Stimulated activated CD8-positive, alpha-beta memory T cell treated with anti-CD3 and anti-CD28 coated beads, Interleukin-2, amount 100 ng/mL, for 1 hour (primary cell): ENCODE measurements at places on chromosomes 16 and 17.

DNA sequence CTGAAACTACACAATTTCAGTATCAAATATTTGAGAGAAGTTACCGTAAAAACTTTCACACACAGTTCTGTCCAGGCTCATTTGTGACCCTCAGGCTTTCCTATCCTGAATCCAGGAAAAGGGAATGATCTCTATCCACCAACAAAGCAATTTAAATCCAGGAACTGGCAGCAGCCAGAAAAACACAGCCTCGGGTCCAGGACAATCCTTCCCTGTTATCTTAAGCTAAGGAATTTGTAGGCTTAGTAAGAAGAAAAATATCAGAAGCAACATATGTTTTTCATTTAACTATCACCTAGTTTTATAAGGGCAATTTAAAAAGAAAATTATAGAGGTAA is 47.1 kb downstream of the TEX2 start:
- DNase-seq = no peak

DNA sequence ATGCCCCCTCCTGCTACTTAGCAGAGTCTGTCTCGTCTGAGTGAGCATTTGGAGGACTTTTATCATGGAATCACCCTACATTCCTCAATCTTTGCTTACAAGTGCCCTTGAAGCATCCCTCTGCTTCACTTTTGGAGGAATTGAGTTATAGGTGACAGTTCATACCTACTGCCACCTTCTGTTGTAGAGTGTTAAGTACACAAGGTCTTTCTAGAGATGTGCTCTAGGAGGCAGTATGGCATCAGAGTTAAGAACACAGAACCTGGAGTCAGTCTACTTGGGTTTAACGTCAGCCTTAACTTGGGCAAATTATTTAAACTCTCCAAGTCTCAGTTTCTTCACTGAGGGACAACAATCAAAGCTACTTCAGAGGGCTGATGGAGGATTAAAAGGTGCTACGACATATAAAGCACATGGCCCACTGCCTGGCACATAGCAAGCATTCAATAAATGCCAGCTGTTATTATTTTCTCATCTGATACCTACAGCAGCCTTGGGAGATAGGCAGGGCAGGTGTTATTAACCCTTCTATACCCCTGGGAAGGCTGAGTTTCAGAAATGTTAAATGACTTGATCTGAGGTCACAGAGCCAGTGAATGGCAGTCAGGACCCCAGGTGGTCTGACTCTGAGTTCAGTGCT is 62.2 kb downstream of the UTP18 start:
- DNase-seq = no peak

GRCh38 chr17:55462711-55463110 is 41.1 kb upstream of the MMD start:
- no peak for DNase-seq

DNA sequence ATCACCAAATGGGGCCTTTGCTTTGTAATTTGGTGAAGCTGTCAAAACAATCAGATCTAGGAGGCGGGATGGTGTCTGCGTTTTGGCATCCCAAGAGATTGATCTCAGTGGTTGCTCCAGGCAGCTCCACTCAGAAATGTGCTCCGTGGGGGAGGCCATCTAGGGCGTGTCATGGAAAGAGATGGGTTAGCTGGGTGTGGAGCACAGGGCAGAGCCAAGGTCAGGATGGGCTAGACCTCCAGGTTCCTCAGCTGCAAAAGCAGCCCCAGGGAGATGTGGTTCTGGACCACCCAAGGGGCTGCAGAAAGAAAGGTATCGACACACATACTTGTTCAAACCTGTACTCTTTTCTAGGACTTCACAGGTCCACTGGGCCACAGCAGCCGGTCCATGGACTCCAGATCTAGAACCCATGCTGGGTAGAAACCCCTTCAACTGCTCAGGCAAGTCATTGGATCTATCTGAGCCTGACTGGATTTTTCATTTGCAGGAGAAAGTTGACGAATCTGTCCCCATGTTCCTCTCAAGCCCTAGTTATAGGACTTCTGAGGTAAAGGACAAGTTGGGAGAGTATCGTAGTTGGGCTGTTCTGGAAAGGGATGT is 270.2 kb upstream of the RPL38 start:
- no peak for DNase-seq

DNA sequence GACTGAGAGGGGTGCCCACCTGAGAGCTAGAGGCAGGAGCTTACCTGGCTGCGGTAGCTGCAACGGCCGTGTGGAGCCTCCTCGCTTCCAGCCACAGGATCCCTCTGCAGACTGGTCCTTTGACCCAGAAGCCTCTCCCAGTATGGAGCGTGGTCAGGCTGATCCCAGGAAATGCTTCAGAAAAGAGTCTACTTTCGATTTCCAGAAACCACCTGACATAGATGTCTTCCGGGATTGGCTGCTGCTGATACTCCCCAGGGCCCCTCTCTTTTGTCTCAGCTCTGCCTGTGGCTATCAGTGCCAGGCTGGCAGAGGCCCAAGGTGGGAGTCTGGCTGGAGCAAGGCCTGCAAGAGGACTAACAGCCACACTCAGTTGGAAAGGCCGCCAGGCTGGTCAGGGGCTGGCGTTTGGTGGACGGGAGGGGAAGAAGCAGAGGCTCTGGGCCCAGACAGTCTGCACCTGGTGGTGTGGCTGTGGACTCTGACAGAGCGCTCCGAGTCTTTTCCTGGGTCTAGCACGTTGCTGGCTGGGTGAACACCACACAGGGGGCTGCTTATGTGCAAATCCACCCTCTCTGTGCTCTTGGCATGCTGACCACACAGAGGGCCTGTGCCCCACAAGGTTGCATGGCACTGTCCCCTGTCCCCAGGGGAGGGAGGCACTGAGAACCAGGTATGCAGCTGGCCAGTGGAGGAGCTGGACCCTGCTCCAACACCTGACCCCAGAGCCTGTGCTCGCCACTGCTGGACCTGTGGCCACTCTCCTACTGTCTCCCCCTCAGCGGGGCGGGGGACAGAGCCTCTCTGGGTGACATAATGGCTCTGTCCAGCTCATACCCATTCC is at the start of gene LGALS3BP:
TSS of gene LGALS3BP (minus strand) at position 144 of the 844 bp plus-strand sequence. CDS start 2,732 bp downstream, outside the sequence.
- no peak for DNase-seq

- no peak for DNase-seq
Measured at GRCh38 chr17:10768750-10769251, 35.1 kb downstream of the TMEM238L start.

GRCh38 chr17:77284023-77284617 is 143.4 kb downstream of the SEC14L1 start:
- no peak for DNase-seq

DNA sequence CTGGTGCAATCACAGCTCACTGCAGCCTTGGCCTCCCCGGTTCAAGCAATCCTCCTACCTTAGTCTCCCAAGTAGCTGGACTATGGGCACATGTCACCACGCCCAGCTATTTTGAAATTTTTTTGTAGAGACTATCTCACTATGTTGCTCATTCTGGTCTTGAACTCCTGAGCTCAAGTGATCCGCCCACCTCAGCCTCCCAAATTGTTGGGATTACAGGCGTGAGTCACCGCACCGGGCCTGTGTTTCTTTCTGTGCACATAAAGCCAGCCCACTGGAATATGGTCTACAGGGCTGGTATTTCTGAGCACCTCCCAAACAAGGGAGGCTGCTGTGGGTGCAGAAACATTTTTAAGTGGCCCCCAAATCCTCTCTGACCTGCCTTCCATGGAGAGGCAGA is 8.4 kb downstream of the TMEM95 start:
- DNase-seq = no peak

DNA sequence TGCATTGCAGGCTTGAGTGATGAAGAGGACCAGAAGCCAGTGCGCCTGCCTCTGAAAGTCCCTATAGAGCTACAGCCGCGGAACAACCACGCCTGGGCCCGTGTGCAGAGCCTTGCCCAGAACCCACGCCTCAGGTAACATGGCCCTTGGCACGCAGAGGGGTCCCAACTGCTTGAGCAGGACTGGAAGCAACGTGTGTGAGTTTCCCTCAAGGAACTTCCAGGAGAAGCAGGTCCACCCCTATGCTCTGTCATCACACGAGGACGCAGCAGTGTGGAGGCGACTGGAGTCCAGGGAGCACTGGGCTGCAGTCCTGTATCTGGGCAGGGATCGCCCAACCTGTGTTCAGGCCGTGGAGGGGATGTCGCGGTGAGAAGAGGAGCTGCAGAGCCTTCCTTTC is 25.1 kb upstream of the JPT2 start:
- DNase-seq = no peak

DNA sequence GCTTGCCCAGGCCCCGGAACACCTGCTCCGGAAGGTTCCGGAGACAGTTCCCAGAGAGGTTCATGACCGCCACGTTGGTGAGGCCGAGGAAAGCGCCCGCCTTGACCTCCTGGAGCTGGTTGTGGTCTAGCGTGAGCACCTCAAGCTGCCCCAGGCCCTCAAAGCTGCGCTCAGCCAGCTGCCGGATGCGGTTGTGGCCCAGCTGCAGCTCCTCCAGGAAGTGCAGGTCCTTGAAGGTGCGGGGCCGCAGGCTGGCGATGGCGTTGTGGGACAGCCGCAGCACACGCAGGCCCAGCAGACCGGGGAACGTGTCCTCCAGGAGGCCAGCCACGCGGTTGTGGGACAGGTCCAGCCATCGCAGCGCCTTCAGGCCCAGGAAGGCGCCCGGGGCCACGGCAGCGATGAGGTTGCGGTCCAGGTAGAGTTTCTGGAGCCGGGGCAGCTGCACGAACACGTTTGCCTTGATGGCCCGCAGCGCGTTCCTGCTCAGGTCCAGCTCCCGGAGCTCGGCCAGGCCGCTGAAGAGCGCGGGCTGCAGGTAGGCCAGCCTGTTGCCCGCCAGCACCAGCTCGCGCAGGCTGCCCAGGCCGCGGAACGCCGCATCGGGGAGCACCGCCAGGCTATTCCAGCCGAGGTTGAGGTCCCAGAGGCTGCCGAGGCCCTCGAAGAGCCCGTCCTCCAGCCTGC is 2.1 kb downstream of the IGFALS start:
- DNase-seq = no peak

DNA sequence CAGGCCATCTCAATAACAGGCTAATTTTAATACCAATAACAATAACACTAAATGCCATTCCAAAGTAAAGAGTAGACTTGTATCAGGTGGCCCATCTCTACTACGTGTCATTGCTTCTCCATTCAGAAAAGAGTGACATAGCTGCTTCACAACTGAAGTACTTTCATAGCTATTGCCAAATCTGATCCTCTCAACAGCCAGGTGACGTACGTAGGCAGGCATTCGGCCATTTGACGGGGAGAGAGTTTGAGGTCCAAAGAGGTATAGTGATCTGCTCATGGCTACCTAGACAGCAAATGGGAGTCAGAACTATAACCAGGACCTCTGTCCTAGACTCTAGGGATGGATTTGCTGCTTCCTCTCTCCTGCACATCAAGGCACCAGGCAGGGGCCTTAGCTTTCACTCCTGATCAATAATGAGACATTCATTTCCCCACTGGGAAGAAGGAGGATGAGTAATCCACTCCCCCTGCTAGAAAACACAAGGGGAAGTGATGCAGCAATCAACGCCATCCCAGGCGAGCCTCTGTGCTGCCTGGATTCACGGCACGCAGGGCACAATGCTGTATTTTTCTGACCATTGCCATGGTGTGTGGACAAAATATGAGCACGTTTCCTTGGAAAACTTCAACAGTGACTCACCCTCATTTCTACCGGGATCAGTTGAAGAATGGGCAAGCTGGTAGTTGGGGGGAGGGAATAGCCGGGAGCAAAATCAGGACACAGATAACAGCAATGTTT is 80.9 kb downstream of the SPACA3 start:
- no peak for DNase-seq

DNA sequence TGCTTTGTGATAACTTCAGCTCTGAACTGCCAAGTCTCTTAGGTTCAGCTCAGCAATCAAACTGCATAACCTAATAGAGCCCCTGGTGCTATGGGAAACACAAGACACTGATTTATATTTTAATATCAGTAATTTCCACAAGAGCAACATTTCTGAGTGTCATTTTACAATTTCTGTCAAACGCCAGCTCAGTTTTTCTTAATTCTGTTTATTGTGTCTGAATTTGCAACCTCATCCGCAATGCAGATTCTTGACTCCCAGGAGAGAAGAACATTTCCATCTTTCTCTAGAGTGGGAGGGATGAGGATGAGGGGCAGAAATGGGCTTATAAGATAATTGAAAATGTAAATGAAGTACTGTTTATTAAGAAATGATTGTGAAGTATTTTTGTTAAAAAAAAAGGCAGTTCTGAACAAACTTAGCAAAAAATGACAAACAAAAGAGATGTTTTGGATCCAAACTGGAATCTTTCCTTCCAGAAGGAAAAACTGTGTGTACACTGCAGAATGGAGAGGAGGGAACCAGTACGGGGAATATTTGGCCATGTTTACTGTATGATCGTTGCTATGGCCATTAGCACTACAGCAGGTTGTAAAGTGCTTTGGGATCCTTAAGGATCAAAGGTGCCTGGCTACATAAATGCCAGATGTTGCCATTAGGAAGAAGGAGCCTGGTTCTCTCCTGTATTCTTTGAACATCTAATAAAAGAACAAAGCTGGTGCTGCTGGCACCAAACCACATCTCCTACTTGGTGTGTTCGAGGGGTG is 7.4 kb upstream of the PMFBP1 start:
- DNase-seq = no peak

GRCh38 chr16:60271025-60271771 is 1537.1 kb upstream of the GOT2 start:
- DNase-seq = no peak

DNA sequence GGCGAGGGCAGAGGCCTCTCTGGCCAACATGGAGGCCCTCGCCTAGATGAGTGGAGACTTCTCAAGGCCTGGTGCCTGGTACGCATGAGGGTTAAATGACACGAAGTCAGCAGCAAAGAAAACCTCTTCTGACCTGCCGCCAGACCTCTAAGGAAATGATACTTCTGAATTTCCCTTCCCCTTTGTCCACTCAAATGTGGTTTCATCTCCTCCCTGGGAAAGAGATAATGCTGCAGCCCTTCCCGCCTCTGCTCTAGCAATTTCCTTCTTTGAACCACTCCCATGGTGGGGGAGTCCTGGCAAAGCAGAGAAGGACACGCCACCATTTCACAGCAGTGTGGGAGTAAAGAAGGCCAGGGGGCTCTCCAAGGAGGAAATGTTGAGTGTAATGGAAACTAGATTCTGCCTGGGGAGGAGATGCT is 65.7 kb upstream of the BCAR1 start:
- DNase-seq = no peak

GRCh38 chr17:78988152-78988551 is 8.4 kb upstream of the LGALS3BP start:
- DNase-seq = no peak

GRCh38 chr17:70813355-70813930 is 644.1 kb downstream of the KCNJ2 start:
- no peak for DNase-seq
